Activated T-helper 17 cell treated with anti-CD3 and anti-CD28 coated beads, Interleukin-2, amount 50 U/mL, for 72 hours (primary cell): ENCODE measurements at places on chromosomes 6 and 20. TPM values are rescaled to one million over a fixed set of nuclear protein-coding genes. Genes with fewer than 3 reads are reported as not detected.

Gene RTEL1
- 41.8 TPM for total RNA-seq

DNA sequence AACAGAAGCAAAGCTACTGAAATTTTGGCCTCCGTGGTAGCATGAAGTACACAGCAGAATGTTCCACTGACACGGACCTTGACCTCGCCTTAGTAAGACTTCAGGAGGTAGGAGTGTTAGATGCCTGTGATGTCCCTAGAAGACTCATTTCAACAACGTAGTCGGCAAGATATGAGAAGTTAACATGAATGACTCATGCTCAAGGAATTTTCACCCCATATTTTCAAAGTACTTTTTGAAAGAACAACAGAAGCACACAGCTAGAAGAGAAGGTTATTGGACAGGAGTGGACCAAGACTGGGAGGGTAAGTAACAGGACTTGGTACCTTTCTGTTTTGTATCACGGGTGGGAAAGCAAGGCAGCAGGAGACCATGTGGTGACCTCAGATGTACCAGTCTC is 78.0 kb downstream of the DZANK1 start:
- no peak for ATAC-seq

DNA sequence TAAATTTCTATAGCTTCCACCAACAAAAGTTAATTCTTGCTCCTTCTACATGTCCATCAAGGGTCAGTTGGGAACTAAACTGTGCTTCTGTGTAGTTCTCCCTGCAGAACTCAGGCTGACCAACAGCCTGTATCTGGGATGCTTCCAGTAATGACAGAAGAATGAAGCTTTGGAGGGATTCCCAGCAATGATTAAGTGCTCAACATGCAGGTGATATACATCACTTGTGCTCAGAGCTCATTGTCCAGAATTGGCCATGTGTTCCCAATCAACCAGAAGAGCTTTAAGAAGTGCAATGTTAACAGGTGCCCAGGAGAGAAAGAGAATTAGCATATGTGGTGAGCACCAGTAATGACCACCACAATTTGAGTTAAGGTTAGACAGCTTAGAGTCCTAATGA is 37.4 kb upstream of the SNRPB2 start:
- ATAC-seq, result no peak

DNA sequence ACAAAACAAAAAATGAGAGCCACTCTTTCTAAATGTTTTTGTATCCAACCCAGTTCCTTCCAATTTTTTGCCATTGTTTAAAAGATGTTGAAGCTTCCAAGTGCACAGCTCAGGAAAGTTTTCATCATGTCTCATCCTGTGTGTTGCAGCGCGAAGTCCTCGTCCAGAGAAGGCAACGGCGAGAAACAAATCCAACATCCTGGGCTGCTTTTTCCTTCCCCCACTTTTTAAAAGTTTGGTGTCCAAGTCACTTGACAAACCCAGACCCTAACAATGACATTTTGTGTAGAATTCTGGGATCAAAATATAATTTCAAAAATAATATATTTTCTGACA is 92.3 kb downstream of the ANKRD60 start:
- ATAC-seq, result no peak

Gene BPIFB1
- total RNA-seq, result not detected

DNA sequence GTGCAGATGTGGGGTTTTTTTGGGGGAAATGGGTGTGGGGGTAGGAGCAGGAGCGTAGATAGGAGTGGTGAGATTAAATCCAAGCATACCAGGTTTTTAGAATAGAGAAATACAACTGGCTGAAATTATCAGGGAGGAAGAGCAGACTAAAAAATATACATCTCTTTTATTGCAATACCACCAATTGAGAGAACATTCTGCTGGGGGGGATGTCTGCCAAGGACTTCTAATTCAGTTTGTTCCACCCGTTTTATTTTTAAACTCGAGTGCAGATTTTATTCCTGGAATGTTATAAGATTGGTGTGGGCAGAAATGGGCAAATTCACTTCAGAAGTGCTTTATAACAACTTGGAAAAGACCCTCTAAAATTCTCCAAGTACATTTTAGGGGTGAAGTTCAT is 192.7 kb downstream of the GMPR start:
- ATAC-seq, result no peak

DNA sequence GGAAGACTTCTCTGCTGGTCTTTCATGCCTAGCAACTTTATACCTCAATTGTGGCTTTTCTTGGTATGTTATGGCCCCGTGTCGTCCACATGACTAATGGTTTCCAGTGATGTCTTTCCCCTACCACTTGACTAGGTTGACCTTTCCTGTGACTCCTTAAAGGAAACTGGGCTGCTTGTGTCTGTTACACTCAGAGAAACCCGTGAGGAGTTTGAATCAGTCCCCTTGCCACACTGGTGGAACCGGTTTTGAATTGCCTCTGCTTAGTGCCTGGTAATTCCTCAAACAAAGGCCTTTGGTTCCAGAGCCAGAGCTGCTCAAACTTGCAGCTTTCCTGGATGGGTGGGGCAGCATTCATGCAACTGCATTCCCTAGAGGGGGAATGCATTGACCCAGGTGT is 21.9 kb downstream of the ECT2L start:
- peak; percentile 88 for ATAC-seq

- no peak for ATAC-seq
These were observed 438.4 kb upstream of the FLRT3 start for GRCh38 chr20:14775778-14776177.

Gene MUC21
- total RNA-seq, result not detected

- no peak for ATAC-seq
These were observed 170.2 kb downstream of the SLC24A3 start for GRCh38 chr20:19382386-19383340.
